GM23248 (cell line): ENCODE measurements at places on chromosomes 5 and 9. TPM values are rescaled to one million over a fixed set of nuclear protein-coding genes. Genes with fewer than 3 reads are reported as not detected.

The ADCY2 gene
- total RNA-seq, result not detected in 2 replicates

The GHR gene
- total RNA-seq, result 0.51 and 1.5 TPM in 2 replicates

The SLC27A6 gene
- total RNA-seq, result 0.32 TPM in 1 of 2 replicates, not detected in the other

The UBAC1 gene
- 45.9 and 54.3 TPM in 2 replicates for total RNA-seq

The AIF1L gene
- not detected in 2 replicates for total RNA-seq

The FBN2 gene
- total RNA-seq, result 63.2 and 70.8 TPM in 2 replicates

The ADAM19 gene
- total RNA-seq, result 20.5 and 21.1 TPM in 2 replicates

The ITGA2 gene
- 21.5 and 24.3 TPM in 2 replicates for total RNA-seq

The PRSS3 gene
- 15.1 and 30.7 TPM in 2 replicates for total RNA-seq

The FAM78A gene
- total RNA-seq, result 0.38 and 1.1 TPM in 2 replicates

The IL4 gene
- not detected in 2 replicates for total RNA-seq

The OCLN gene
- total RNA-seq, result 0.76 and 1.7 TPM in 2 replicates

The NDST1 gene
- total RNA-seq, result 129 and 159 TPM in 2 replicates

The TMEM232 gene
- 1.3 and 6.2 TPM in 2 replicates for total RNA-seq

The C7 gene
- not detected in 2 replicates for total RNA-seq

The ROR2 gene
- total RNA-seq, result 8.2 and 12.9 TPM in 2 replicates

The CCDC183 gene
- 0.76 TPM in 1 of 2 replicates, not detected in the other for total RNA-seq

The PTGDS gene
- total RNA-seq, result not detected in 2 replicates

The PNPLA7 gene
- total RNA-seq, result 0.54 and 0.89 TPM in 2 replicates

The NSA2 gene
- total RNA-seq, result 51.9 and 59.3 TPM in 2 replicates

The SPOCK1 gene
- total RNA-seq, result 238 and 268 TPM in 2 replicates

The CACNA1B gene
- not detected in 2 replicates for total RNA-seq

The NUTM2F gene
- total RNA-seq, result not detected in 2 replicates

The FOXD4L5 gene
- total RNA-seq, result not detected in 2 replicates

The MSMP gene
- not detected in 2 replicates for total RNA-seq

The ACOT12 gene
- not detected in 2 replicates for total RNA-seq

The TMEM267 gene
- total RNA-seq, result 41.1 and 41.4 TPM in 2 replicates

The DRD1 gene
- not detected in 2 replicates for total RNA-seq

The CCDC192 gene
- not detected in 2 replicates for total RNA-seq

The FGF10 gene
- not detected in 2 replicates for total RNA-seq

The CNTRL gene
- total RNA-seq, result 6.3 and 7.3 TPM in 2 replicates

The GARIN3 gene
- not detected in 2 replicates for total RNA-seq

The SLC25A48 gene
- not detected in 2 replicates for total RNA-seq

The SH3RF2 gene
- not detected in 2 replicates for total RNA-seq

The FCHSD1 gene
- 24.4 and 32.0 TPM in 2 replicates for total RNA-seq

The FBXO38 gene
- 42.9 and 55.3 TPM in 2 replicates for total RNA-seq

The SIL1 gene
- total RNA-seq, result 72.8 and 78.8 TPM in 2 replicates

The CDH6 gene
- 3.3 and 7.2 TPM in 2 replicates for total RNA-seq

The ANKRA2 gene
- total RNA-seq, result 23.6 and 54.3 TPM in 2 replicates

The PPP3R2 gene
- total RNA-seq, result not detected in 2 replicates

The PRDM9 gene
- total RNA-seq, result not detected in 2 replicates

The TLE1 gene
- 14.4 and 16.7 TPM in 2 replicates for total RNA-seq

The SLC6A18 gene
- total RNA-seq, result not detected in 2 replicates

The OR1Q1 gene
- total RNA-seq, result not detected in 2 replicates

The ARL14EPL gene
- not detected in 2 replicates for total RNA-seq

The NEUROG1 gene
- total RNA-seq, result not detected in 2 replicates

The SLC6A3 gene
- not detected in 2 replicates for total RNA-seq

The THBS4 gene
- under 0.01 and 0.43 TPM in 2 replicates for total RNA-seq

The GAS1 gene
- total RNA-seq, result 29.7 and 36.0 TPM in 2 replicates

The AK8 gene
- total RNA-seq, result 0.32 and 1.0 TPM in 2 replicates

The SRD5A1 gene
- 11.8 and 20.2 TPM in 2 replicates for total RNA-seq

The DMRT2 gene
- total RNA-seq, result not detected in 2 replicates

The GPR150 gene
- total RNA-seq, result 1.1 TPM in 1 of 2 replicates, not detected in the other

The LHX3 gene
- not detected in 2 replicates for total RNA-seq
